ENCODE measurements at places on chromosomes 11 and 22.

- DNase-seq = peak; percentile 83
These were observed 13.0 kb downstream of the MRPL21 start for GRCh38 chr11:68890490-68891231.

DNA sequence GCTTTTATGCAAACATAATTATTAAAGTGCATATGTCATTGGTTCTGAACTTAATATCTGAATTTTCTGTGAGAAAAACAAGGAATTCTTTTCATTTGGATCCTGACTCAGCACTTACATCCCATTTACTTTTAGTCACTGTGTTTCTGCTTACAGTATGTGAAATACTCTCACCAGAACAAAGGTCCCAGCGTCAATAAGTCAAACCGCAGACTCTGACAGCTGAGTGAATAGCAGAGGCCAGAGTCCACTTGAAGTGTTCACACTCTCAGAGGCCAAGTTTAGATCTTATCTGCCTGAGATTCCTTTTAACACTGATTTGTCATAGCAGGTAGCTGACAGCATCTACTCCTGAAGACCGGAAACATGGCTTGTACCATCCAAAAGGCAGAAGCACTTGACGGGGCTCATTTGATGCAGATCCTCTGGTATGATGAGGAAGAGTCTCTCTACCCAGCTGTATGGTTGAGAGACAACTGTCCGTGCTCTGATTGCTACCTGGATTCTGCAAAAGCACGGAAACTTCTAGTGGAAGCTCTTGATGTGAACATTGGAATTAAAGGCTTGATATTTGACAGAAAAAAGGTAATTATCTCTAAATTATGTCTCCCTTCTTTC, 14.6 kb downstream of the BBOX1 start:
- peak; percentile 14 for DNase-seq

GRCh38 chr11:122202951-122203456, 87.0 kb upstream of the BLID start:
- DNase-seq = no peak

DNA sequence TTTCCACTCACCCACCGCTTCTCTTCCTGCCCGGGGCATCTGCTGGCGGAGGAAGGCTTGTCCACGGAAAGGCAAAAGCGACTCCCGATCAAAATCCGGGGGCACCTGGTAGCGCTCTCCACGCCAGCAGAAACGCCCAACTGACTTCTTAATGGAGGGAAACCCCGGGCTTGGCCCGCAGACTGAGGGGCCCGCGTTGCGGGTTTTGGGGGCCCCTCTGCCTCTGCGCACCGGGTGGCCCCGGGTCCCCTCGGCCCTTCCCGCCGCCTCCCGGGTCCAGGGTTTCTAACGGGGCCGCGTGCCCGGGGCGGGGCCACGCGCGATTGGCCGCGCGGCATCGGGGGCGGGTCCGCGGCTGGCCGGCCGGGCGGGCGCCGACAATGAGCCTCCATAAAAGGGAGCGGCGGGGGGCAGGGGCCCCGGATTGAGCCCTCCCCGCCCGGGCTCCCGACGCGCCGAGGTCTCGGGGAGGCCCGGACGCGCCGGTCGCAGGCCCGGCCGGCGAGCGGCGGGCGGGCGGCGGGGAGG, at the start of gene SPINDOC:
Gene SPINDOC, plus strand, starts transcription at position 422 of the 528 bp plus-strand sequence. CDS start 231 bp downstream, outside the sequence.
- peak; percentile 31 for DNase-seq

GRCh38 chr22:36224245-36224644, 15.1 kb downstream of the APOL2 start:
- DNase-seq = no peak
